GM12892 (cell line): ENCODE measurements at places on chromosomes 7 and 10.

DNA sequence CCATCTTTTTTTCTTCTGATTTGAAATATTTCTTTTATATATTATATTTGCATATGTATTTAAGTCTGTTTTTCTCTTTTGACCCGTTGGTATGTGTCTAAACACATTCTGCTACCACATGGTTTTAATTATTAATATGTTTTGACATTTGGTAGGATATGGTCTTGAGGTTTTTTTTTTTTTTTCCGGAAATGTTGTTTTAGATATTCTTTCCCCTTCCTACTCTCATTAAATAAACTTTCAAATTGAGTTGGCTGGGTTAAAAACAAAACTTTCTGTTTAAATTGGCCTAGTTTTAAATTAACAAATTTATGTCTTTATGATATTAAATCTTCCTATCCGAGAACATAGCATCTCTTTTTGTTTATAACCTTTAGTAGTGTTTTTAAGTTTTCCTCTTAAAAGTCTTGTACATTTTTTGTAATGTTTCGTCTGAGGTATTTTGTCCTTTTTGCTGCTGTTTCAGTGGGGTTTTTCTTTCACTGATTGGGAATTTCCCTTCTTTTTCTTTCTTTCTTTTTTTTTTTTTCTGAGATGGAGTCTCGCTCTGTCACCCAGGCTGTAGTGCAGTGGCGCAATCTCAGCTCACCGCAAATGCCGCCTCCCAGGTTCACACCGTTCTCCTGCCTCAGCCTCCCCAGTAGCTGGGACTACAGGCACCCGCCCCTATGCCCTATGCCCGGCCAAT is 25.4 kb downstream of the STAM start:
- DNase-seq: no peak

GRCh38 chr7:139889186-139889871 is 60.3 kb downstream of the TBXAS1 start:
- DNase-seq: no peak

GRCh38 chr10:123404357-123404756 is 250.2 kb downstream of the BUB3 start:
- no peak for DNase-seq

DNA sequence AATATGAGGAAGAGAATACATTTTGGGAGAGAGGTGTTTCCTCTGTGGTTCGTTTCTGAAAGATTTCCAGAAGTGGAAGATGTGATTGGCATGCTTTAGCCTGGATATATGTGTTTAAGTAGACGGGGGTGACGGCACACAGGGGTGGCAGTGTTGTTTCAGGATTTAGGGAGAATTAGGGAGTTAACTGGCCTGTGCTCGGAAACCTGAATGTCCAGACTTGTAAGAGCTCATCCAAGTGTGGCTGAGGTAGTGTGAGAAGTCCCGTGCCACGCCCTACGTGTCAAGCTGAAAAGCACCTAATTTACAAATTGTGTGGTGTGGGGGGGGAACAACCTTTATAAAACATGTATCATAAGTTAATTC is 1.1 kb downstream of the RALA start:
- no peak for DNase-seq

GRCh38 chr7:151517601-151518104 is 2.0 kb downstream of the RHEB start:
- no peak for DNase-seq

DNA sequence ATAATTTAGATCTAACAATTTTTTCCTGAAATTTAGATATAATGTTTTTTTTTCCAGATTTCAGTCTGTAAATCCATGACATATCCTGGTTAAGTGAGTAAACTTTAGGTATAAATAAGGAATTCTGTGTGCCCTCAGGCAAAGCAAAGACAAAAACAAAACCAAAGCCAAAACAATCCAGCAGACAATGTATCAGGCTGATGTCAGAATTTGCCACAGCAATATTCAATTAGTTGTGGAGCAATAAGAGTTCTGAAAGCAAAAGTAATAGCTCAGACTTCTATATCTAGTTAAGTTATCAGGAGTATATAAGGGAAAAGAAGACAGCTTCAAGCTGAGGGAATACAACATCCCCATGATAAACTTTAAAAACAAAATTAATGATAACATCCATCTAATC is 82.0 kb downstream of the MKX start:
- DNase-seq: no peak

DNA sequence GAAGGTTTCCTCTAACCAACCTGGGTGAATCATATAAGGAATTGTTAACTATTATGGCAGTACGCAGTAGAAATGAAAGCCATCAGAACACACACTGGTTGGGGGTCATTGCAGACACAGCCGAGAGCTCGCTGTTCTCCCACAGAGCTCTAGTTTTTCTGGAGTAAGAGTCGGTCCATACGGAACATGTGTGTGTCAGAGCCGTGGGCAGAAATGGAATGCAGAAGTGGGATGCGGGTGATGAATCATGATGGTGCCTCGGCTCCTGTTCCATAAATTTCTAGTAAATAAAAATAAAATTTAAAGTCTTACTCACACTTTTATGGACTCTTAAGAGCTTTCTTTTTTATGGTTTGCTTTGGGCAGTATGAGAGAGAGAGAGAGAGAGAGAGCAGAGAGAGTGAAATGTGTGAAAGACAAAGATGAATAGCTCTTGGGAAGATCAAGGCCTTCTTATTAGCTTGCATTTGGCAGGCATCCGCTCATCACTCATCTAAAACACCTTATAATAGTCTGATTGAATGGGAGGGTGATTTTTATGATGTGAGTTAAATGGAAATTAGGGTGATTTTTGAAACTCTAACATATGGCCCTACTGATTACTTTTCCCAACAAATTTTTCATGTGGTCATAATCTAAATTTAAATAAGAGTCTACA is 98.8 kb upstream of the PFKP start:
- no peak for DNase-seq

DNA sequence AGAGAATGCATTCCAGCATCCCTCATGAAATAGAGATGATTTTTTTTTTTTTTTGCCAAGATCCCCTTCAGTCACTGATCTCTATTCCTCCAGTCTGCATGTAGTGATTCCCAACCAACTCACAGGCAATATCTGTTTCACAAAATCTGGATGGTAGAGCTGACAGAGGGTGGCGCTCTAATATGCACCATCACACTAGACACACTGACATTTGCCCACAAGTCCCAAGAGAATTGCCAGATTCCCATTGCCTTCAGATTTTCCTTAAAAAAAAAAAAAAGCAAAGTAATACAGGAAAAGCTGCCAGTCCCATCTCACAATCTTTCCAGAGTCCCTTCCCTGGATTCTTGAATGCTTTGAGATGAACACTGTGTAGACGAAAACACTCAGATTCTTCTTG is 301.0 kb downstream of the SORCS1 start:
- no peak for DNase-seq

DNA sequence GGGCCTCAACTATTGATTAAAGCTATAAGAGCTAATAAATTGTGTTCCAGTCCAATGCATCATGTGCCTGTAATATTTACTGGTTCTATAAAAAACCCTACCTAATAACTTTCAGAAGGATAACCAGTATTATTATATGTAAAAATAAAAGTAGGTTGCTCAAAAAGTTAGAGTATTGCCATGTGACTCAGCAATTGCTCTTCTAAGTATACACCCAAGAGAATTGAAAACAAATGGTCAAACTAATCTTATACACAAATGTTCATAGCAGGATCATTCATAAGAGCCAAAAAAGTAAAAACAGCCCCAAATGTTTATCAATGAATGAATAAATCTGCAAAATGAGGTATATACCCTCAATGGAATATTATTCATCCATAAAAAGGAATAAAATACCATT is 89.5 kb upstream of the TES start:
- DNase-seq: no peak

DNA sequence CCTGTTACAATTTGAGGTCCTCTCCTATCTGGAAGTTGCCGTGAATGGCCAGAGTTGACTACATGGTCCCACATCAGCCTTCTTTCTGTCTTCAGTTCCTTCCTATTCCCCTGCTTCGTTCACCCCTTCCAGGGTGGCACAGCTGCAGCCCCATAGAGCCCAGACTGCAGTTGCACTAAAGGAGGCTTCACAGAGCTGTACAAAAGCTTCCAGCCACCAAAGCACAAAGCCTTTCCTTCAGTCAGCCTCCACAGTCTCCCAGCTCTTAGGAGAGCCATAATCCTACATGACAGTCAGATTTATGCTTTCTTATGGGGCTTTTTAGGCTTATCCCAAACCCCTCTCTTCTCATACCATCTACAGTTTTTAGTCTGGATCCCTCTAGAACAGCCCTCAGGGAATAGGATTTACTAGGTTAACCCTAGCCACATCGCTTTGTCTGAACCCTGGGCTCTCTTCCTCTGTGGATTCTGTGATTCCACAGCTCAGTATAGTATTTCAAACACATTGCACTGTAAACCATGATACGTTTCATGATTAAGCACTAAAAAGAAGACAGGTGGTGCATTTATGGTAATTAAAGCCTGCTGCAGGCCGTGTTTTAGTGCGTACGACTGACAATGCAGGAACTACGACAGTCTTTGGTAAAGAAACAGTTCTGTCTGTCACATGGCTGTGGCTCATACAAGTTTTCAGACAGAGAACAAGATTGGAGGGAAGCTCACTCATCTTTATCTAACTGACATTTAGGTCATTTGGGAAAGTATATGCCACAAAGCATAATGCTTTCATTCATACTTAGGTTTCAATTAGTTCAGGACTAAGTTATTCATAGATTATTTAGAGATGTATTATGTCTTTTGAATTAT is 208.3 kb upstream of the KMT2E start:
- DNase-seq: no peak

- no peak for DNase-seq
Measured at GRCh38 chr10:50360077-50360850, 108.9 kb upstream of the ASAH2 start.

GRCh38 chr7:86002858-86003257 is 640.9 kb upstream of the GRM3 start:
- DNase-seq: no peak

GRCh38 chr10:3056280-3057037 is 10.9 kb upstream of the PFKP start:
- DNase-seq: no peak

- DNase-seq: no peak
Measured at GRCh38 chr7:117076426-117076943, 123.2 kb downstream of the ST7 start.

DNA sequence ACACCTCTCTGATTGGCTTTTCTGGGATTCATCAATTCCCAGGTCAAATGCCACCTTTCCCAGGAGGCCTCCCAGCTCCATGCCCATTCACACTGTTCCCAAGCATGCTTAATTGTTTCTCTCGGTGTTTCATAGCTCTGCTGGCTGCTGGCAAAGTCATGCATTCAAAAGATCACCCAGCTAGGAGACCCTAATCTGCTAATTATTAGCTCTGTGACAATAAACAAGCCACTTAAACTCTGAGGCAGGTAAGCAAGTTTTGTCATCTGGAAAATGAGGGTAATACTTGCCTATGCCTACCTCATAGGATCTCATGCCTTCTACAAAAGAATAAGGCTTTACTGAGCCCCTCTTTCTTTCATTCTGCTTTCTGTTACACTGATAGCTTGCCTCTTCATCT is 828 bp upstream of the KEL start:
- no peak for DNase-seq

DNA sequence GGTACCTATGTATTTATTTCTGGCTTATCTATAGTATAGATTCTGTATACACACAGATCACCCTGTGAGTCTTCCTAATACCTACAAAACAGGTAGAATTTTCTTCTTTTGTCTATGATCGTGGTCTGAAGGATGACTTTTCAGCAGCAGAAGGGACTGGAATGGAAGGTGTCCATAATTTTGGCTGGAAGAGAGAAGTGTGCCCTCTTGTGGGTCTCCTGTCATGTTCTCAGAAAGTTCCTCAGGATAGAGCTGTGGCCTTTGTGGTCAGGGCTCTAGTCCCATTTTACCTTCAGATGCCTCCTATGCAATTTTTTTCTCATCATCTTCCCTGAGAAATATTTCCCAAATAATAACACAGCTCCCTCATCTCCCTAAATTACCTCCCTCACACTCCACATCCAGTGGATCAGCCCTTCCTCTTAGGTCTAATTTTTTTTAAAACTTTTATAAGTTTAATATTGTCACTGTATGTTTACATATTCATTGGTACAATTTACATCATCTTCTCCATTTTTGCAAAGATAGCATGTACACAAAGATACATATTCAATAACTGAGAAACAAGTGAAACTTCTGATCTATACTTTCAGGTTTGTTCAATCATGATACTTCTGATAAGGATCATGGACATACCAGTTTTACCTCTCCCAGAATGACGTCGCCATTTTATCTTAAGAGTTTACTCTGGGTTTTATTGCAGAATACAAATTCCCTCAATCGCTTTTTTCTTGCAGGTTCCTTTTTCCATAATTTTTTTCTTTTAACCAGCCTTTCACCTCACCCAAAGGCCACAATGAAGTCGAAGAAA is 112.7 kb downstream of the REEP3 start:
- DNase-seq: no peak

- no peak for DNase-seq
Measured at GRCh38 chr7:7862393-7862792, 106.2 kb upstream of the GLCCI1 start.

DNA sequence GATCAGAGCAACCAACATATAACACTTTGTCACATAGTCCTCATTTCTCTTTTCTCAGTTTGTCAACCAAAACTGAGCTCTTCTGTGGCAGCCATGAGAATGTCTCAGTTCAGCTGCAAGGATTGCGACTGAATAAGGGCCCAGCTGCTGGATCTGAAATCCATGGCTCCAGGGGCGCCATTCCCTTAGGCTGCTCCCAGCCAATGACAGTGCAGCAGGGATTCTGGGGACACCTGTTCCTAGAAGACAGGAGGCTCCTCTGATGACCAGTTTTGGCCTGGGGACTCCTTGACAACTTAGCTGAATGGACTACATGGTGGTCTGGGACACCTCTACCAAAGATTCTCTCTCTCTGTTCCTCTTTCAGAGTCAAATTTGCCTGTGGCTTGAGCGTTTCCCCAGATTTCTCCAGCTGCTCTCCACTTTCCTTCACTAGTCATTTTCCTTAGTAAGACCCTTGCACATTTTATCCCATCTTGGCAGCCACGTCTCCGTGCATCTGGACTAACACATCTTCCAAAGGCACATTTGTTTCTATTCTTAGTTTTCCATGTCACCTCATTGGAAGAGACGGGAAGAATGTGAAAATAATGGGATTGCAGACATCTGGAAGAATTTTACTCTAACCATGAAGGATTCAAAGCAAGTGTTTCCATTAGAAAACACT is 28.1 kb upstream of the KIF5B start:
- no peak for DNase-seq

DNA sequence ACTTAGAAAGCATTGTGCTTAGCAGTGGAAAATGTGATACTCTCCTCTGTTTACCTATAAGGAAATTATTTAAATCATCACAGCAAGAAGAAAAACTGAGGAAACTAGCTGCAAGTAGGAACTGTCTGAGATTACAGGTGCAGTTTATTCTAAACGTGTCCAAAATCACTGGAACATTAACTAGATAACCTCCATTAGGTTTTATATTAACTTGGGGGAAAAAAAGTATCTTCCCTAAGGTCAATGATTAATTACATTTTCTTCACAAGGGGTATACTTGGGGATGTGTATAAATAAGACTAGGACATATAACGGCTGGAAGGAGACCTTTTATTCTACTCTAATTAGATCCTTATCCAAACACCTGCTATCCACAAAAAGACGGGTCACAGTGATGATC is 3.7 kb downstream of the GOT1 start:
- no peak for DNase-seq
